ENCODE measurements at places on chromosomes 11 and 22. TPM values are rescaled to one million over a fixed set of nuclear protein-coding genes. Genes with fewer than 3 reads are reported as not detected.

DNA sequence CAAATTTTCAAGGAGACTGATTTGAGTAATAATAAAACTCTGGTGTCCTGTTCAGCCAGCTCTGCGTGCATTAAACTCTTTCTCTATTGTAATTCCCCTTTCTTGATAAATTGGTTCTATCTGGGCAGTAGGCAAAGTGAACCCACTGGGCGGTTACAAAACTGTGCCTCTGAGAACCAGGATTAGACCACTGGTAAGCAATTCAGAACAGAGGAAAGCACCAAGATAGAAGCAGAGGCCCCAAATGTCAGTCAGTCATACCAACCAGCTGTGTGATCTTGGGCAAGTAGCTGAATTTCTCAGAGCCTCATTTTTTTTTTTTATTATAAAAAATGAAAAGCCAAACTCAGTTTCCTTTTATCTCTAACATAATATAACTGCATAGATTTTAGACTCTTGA, 54.9 kb downstream of the TRIM44 start:
- DNase-seq = no peak

- DNase-seq = no peak
Observed at GRCh38 chr11:66233301-66233700, 35.1 kb upstream of the RAB1B start.

OR5D18 gene
- not detected for total RNA-seq

KRTAP5-3 gene
- not detected for total RNA-seq

DNA sequence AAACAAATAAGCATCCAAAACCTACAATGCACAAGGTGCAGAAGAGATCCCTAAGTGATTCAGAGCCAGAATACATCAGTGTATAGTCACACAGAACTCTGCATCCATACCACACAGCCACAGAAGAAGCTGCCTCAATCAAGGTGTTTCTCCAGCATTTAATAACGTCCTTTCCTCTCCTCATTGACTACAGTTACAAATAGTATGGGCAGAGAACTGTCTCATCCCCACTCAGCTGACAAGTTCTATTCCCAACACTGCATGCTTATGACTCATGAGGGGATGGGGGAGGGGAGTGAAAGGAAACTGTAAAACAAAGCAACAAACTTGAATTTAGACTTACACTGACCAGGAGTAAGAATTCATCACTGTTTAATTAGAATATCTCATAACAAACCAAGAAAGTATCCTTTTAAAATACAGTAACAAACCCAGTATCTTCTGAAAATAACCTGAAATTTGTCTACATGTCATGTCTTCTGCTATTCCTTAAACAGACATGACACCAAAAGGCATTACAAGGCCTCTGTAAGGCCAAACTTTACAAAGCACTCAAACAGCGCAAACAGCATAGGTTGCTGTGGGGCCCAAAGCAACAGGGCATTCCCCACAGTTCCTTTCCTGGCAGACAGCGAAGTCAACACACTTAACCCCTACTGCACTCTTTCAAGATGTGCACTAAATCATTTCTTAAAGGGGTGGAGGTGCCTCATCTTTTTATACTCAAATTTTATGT, 29.3 kb downstream of the CELF1 start:
- peak; percentile 47 for DNase-seq

DNA sequence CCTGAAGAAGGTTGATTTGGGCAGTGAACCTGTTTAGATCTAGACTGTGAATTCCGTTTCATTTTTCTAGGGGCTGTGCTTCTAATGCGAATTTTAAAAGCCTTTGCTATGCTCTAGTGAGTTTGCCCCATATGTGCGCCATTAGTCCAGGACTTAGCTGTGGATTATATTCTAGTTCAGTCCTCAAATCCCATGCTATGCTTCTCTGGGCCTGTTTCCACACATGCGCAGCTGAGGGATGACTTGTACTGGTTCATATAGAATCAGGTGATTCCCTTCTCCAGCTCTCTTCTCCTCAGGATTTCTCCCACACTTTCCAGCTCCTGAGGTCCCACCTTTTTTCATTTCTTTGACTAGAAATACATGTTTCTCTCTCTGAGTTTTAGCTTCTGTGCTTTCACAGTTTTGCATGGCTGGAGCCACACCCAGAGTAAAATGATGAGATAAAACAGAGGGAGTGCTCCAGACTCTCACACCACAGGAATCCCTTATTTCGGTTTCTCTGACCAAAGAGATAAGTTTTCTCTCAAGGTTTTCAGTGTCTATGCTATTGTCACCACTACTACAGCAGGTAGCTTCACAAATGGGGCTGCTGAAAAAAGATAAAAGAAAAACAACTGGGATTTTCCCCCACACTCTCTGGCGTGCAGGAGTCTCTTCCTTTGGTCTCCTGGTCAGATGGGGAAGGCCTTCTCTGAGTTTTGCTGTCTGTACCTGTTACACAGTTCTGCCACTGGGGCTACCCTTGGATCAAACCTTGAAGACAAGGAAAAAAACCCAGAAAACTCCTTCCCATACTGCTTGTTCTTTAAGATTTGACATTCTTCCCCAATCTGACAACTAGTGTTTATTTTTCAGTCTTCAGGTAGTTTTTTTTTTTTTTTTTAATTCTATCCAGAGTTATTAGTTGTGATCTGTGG, 96.2 kb upstream of the TEAD1 start:
- no peak for DNase-seq
